ENCODE measurements at places on chromosomes 6 and 20.

- DNase-seq, result no peak
Measured at GRCh38 chr20:14193885-14194284, 143.5 kb downstream of the FLRT3 start.

DNA sequence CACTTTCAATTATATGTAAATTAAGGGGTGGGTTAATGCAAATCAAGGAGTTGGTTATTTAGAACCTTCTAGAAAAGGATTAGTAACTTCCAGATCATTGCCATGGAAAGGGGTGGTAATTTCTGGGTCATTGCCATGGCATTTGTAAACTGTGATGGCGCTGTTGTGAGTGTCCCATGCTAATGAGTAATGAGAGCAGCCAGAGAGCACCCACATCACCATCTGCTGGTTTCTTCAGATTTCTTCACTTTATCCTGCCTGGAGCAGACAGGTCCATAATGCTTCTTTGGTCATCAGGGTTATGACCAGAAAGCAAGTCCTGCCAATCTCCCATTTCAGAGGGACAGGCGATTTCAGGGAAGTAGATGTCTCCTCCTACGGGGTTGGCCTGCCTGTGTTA lies 311.3 kb upstream of the CNR1 start:
- DNase-seq, result no peak

GRCh38 chr6:138594758-138595140 lies 95.5 kb upstream of the NHSL1 start:
- DNase-seq, result no peak

- no peak for DNase-seq
Measured at GRCh38 chr6:63440057-63440456, 120.3 kb upstream of the LGSN start.

DNA sequence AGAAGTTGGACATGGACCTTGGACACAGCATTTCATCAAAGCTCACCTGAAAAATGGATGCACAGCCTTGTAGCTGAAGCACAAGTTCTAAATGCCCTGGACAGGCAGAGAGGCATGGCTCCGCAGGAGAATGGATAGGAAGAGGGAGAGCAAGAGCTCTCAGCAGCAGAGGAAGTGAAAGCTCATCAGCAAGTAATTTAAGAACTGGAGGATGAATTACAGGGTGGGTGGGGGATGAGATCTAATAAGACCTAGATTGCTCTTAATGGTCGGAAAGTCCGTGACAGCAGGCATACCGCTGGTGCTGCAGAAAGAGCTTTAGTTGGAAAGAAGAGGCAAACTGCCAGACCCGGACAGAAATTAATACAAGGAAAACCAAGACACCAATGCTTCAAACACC lies 37.3 kb upstream of the SAYSD1 start:
- DNase-seq, result no peak

GRCh38 chr6:140794544-140794943 lies 1338.2 kb upstream of the GJE1 start:
- DNase-seq, result no peak

- no peak for DNase-seq
Measured at GRCh38 chr20:2394411-2395055, 13.8 kb downstream of the TGM6 start.

- peak; percentile 63 for DNase-seq
Measured at GRCh38 chr6:26576929-26577719, 19.6 kb upstream of the ABT1 start.

DNA sequence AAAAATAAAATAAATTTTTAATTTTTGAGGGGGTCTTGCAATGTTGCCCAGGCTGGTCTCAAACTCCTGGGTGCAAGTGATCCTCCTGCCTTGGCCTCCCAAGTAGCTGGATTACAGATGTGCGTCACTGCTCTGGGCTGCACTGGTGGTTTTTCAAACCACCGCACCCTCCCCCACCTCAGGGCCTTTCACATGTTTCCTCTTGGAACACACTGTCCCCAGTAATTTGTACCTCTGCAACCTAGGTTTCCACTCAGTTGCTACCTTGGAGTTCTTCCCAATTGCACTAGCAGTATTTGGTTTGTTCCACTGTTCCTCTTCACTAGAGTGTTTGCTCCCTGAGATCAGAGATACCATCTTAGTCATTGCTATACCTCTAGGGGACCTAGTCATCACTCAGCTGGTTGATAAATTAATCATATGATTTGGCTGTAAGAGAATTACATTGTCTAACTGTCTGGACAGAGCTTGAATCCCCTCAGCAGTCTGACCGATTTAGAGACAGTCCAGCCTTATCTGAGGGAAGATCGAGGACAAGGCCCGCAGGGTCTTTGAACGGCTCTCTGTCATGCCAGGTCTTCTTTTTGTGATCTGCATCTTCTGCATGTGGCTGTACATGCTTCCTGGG lies 32.0 kb downstream of the CEP43 start:
- no peak for DNase-seq

- DNase-seq, result no peak
Measured at GRCh38 chr20:50932691-50933280, 1.5 kb upstream of the ADNP start.

DNA sequence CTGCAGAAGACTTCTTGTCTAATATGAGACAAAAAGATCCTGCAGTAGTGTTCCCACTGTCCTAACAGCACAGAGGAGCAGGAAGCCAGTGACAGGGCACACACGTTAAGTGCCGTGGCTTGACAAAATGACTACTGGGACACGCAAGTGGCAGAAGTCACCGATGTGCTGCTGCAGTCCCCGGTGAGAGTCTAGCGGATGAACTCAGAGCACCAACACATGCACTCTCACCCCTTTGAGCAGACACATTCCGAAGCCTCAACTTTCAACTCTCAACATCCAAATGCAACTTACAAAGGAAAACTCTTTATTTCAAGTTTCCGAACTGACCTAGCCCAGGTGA lies 898 bp downstream of the LAMA4 start:
- no peak for DNase-seq

DNA sequence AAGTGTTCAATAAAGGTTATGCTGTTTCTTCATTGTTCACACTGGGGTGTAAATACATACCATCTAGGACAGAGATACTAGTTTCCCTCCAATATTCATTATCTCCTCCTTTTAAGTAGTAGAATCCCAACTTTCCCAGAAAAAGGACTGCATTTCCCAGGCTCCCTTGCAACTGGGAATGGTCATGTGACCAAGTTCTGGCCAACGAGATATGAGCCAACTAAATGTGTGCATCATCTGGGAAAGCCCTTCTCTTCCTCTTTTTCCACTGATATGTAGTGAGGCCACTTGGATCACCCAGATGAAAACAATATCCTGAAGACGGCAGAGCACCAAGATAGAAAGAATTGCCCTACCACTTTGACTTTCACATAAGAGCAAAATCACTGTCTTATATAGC lies 97.9 kb upstream of the PTPRT start:
- DNase-seq, result no peak

GRCh38 chr20:39893003-39893685 lies 795.9 kb downstream of the MAFB start:
- no peak for DNase-seq

- no peak for DNase-seq
Measured at GRCh38 chr20:21698494-21699215, 6.8 kb upstream of the PAX1 start.

GRCh38 chr20:47907031-47907675 lies 121.9 kb upstream of the SULF2 start:
- no peak for DNase-seq

- DNase-seq, result no peak
Measured at GRCh38 chr6:54291738-54292137, 16.5 kb upstream of the TINAG start.

- no peak for DNase-seq
Measured at GRCh38 chr20:54221353-54221752, 13.5 kb downstream of the PFDN4 start.

DNA sequence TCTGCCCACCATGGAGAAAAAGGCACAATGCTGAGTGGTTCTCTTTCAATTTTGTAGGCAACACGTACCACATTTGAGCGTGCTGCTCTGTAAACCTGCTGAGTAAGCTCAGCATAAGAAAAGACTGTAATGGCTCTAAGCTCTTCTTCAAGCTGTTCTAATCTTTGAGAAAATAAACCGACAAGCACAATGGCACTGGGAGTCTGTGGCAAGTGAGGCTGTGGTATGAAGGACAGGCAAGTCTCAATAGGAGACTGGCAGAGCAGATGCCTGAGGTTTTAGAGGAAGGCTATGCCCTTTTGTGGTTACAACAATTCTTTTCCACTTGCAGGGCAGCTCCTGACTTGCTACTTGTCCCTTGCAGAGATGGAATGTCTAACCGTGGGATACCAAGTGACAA lies 136.7 kb upstream of the EXOC2 start:
- no peak for DNase-seq

GRCh38 chr6:33199687-33200218 lies 712 bp downstream of the RXRB start:
- DNase-seq, result no peak

- DNase-seq, result no peak
Measured at GRCh38 chr20:44020406-44021148, 105.9 kb downstream of the TOX2 start.

- no peak for DNase-seq
Measured at GRCh38 chr6:46269447-46270229, 98.9 kb upstream of the ENPP5 start.

DNA sequence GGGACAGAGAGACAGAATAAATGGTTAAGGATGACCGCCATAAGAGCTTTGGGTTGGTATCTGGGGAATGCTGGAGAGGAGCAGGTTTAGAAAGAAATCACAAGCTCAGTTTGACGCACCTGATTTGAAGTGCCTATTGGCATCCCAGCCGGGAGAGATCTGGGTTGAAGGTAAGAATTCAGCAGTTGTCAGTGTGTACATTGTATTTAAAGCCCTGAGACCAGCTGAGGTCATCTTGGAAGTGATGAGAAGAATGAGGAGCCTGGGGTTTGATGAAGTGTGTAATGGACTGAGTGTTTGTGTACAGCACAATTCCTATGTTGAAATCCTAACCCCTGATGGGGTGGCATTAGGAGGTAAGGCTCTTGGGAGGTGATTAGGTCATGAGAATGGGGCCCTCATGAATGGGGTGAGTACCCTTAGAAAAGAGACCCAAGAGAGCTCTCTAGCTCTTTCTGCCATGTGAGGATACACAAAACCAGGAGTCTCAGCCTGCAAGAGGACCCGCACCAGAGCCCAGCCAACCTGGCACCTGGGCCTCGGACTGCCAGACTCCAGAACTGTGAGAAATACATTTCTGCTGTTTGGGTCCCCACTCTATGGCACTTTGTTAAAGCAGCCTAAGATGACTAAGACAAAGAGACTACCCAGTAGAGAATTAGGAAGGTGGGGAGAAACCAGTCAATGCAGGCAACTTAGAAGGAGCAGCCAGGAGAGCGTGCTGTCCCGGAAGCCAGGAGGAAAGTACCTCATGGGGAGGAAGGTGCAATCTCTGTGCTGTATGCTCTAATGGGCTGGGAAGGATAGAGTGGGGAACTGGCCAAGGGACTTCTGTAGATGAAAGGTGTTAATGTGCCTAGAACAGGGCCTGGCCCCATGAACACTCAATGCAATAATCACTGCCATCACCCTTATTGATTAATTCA lies 133.7 kb upstream of the SLC24A3 start:
- DNase-seq, result no peak

DNA sequence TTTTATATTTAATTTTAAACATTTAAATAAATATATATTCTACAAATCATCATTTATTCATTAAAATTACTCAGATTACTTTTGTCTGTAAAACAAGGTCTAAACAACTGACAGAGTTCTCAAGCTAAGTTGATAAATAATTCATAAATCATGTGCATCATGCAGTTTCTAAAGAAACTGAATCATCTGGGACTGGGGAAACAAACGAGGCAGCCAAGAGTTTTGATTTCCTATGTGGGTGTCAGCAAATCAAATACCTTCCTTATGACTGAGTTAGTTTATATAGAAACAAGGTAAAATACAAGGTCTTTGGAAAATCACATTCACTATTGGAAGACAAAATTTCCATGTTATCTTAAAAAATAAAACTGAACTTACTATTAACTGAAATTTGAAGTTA lies 149.9 kb upstream of the BEND6 start:
- no peak for DNase-seq

DNA sequence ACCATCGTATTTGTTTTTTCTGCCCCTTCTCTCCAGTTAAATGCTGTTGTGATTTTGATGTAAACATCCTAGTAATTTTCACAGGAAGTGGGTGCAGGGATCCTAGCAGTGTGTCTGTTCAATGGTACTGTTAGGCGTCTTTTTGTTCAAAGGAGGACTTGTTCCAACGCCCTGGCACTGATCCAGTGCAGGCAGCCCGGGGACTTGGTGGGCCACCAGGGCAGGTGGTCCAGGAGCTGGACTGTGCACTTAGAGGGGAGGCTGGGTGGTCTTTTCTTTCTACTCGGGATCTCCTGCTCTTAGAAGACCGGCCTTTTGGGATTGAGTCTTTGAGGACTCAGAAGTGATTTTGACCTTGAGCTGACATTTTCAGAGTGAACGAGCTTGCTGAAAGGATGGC lies 41.1 kb upstream of the NKX2-2 start:
- DNase-seq, result no peak

- DNase-seq, result no peak
Measured at GRCh38 chr20:43138061-43138770, 51.5 kb downstream of the PTPRT start.

- DNase-seq, result no peak
Measured at GRCh38 chr20:3461211-3461771, 9.5 kb upstream of the ATRN start.

DNA sequence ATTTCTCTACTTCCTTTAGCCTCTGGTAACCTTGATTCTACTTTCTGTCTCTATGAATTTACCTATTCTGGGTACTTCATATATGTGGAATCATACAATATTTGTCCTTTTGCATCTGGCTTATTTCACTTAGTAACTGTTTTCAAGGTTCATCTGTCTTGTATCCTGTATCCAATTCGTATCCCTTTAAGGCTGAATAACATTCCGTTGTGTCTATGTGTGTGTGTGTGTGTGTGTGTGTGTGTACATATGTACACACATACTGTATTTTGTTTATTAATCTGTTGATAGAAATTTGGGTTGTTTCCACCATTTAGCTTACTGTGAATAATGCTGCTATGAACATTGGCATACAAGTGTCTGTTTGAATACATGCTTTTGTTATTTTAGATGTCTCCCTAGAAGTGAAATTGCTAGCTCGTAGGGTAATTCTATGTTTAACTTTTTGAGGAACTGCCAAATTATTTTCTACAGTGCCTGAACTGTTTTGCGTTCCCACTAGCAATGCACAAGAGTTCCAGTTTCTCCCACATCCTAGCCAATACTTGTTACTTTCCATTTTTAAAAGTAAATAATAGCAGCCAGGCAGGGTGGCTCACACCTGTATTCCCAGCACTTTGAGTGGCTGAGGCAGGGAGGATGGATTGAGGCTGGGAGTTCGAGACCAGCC lies 17.7 kb downstream of the SENP6 start:
- DNase-seq, result no peak

DNA sequence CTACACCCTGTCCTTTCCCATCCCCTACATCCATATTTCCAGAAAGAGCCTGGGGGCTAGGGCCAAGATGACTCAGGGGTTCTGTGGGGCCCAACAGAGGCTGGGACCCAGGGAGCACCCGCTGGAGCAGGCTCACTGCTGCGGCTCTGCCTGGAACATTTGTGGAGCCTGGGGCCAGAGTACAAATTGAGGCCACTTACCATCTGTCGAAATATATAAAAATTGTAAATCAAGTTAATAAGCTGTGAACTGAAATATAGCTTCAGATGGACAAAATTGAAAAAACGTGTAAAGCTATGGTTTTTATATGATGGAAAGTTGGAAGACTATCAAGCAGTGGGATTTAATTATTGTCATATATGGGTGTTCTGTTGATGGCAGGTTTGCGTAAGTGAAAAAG lies 82.9 kb upstream of the ATXN1 start:
- no peak for DNase-seq

- no peak for DNase-seq
Measured at GRCh38 chr6:119871520-119871919, 522.0 kb upstream of the MAN1A1 start.
